Gastroesophageal sphincter (tissue), 4 donors: ENCODE measurements at places on chromosomes 7 and 10. TPM values are rescaled to one million over a fixed set of nuclear protein-coding genes. Genes with fewer than 3 reads are reported as not detected.

MYL10 gene
- total RNA-seq: not detected

ZNF727 gene
- 5.1 TPM for total RNA-seq

SMARCD3 gene
- total RNA-seq: 45.1 TPM

ZNF488 gene
- not detected for total RNA-seq
